ENCODE measurements at places on chromosomes 1 and 21. TPM values are rescaled to one million over a fixed set of nuclear protein-coding genes. Genes with fewer than 3 reads are reported as not detected.

FCGR3B gene
- total RNA-seq = not detected

CD244 gene
- total RNA-seq = not detected

ADGRL2 gene
- total RNA-seq = 27.2 TPM

DNA sequence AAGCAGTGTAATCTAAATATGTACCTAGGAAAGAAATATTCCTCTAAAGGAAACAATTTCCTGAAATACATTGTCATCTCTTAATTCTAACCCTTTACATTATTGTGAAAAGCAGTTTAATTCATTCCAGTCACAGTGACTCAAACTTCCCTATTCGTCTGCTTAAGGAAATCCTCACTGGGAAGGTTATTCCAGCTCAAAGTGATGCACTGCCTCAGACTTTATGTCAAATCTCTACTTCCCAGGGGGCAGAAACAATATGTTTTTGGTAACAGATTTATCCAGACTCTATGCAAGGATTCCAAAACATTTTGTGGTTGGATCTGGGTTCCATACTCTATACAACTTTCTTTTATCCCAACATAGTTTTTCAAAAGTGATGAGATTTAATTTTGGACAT is 145.2 kb downstream of the NTMT2 start:
- no peak for DNase-seq

DNA sequence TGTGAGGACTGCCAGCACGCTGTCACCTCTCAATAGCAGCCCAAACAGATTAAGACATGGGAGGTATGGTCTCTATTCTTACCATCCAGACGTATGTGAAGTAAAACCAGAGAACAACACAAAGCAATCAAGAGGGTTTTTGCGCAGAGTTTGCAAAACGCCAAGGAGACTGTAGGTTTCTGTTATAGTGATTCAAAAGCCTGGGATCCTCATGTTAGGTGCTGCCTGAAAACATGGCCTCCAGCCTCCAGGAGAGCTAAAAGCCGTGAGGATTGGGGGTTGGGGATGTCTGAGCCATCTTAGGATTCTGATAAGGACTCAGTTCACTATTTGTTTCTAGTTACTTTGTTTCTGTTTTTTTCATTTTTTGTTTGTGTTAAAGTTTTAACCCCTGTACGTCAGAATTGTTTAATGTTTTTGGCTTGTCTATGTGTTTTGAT is 4.2 kb upstream of the CCT8 start:
- peak; percentile 44 for DNase-seq

- DNase-seq = no peak
These were observed 1.0 kb upstream of the TMEM61 start for GRCh38 chr1:54979327-54979891.

- DNase-seq = no peak
These were observed 126.7 kb downstream of the SIM2 start for GRCh38 chr21:36825658-36826057.

DNA sequence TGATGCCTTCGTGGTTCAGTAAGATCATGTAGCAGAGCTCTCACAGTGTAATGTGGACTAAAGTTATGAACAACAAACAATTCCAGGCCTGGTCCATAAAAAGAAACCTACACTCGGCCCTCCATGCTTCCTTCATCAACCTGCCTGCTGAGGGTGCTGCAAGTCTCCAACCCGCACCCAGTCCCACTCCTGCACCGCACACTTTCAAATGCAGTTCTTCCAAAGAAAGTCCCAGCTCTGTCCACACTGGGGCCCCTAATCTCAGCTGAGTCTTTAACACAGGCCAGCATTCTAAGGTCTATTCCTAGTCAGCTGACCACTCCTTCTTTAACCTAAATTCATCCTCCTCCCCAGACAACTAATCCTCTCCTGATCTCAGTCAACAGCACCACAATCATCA is 71.5 kb upstream of the NR5A2 start:
- DNase-seq = no peak

DNA sequence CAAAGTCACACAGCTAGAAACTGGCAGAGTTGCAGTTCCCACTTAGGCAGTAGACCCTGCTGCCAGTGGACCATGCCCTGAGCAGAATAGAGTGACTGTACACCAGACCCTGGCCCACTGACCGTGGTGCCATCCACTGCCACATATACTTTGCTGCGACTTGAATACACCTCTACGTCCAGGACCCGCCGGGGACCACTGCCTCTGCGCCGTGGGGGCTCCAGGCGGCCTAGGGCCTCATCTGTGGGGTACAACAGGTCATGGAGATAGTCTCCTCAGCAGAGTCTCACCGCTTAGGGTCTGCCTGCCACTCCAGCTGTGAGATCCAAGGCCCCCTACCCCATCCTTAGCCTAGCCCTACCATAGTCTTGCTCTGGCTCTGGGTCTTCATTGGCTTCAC is 1.6 kb downstream of the POMGNT1 start:
- DNase-seq = no peak

DNA sequence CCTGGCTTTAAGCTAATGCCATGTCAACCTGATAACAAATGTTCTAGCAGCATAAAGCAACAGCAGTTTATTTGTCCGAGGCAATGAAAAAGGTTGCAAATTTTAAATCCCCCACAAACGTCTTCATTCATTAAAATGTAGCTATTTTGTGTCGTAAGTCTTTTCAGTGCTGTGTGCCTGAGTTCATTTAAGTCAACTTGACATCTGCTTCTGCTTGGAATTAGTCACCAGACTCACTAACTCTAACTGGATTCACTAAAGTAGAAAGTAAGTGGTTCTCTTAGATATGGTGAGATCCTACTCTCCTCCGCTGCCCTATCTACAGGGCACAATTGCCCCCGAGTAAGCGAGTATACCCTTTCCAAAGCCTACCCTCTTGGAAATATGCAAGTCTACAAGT is 118.4 kb upstream of the CHRM3 start:
- DNase-seq = peak; percentile 25

- no peak for DNase-seq
These were observed 496.9 kb upstream of the CAMK1G start for GRCh38 chr1:209086486-209087192.

DNA sequence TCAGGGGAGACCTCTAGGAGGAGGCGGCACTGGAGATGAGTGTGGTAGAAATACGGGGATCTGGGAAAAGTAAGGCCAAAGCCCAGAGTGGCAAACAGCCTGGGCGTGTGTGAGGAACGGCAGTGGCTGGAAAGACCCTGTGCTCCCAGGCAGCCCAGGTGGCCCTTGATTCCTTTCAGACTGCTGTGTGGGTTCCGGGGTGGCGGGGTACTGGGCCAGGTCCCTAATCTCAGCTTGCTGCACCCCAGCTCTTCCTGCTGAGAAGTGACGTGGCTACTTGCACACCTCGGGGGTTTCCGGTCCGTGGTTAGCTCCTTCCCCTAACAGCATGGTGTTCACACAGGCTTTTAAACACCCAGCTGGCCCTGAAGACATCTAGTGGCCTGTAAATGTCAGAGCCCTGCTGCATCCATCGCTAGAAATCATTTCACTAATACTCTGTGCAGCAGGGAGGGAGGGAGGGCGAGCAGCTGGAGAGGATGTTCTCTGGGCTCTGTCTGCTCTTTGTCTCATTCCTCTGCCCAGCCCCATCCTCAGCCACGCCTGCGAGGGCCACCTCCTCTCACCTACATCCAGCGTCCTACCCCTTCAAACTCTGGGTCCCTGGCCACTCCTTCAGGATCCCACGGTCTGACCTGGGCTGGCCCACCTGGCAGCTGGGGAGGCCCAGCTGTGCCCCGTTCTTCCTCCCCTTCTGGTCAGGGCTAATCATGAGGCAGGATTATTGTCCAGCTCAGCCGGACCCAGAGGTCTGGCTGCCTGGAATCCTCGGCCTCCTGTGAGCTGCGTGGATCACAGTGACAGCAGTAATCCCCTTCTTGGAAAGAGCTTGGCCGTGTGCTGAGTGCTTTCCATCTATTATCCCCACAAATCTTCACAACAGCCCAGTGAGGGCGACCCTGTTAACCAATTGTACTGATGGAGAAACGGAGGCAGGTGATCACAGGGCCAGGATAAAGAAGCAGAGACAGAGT is 7.2 kb downstream of the ZDHHC18 start:
- DNase-seq = no peak

GRCh38 chr1:85200463-85201339 is at the start of gene SYDE2:
Gene SYDE2, minus strand, starts transcription at chr1:85201016. Its CDS starts 20 bp downstream, at chr1:85200996.
- peak; percentile 86 for DNase-seq
